Inflammatory macrophage treated with lipopolysaccharide for 4 hours (primary cell): ENCODE measurements at places on chromosomes 5 and 9.

DNA sequence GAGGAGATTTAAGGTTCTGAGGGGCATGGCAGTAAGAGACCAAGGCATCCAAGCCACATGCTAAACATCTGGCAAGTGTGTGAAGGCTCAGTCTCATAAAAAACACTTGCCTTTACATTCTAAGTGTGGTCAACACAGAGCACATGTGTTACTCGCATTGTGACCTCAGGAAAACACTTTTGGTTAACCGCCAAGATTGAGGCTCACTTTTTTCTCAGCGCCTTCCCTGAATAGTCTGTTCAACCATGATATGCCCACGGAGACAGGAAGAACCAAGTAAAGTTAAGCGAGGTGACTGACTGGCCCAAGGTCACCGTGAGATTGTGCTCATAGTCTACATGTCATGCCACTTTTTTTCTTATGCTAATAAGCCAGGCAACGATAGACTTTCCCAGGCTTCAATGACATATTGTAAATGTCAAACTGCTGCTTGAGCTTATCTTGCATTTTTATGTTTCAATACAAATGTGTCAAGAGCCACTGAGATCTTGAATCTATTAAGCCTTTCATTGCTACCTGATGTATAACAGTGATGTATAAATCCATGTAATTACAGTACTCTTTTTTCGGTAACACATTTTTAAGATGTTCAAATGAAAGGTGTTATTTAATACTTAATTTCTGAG lies 21.1 kb upstream of the IL9 start:
- no peak for DNase-seq

DNA sequence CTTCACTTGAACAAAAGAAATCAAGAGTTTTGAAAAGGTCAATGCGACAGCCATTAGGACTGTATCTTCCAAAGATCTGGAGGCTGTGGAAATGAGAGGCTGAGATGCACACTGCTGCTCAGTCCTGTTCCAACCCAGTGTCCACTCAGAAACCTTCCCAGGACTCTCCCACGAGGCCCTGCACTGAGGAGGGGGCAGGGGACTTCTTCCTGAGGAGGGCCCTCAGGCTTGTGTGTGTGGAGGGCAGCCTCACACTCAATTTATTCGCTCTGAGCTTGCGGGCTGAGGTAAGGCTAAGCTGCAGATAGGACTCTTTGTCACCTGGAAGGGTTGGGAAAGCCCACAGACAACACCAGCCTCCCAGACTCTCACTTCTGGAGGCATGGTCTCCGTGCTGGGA lies 69.6 kb upstream of the ROR2 start:
- no peak for DNase-seq

- DNase-seq = peak; percentile 53
These were observed 1.0 kb downstream of the NIPSNAP3A start for GRCh38 chr9:104748359-104749031.

GRCh38 chr5:5145651-5146529 lies 5.8 kb downstream of the ADAMTS16 start:
- DNase-seq = no peak

- DNase-seq = no peak
These were observed 490.0 kb upstream of the COX7C start for GRCh38 chr5:86127696-86128095.

DNA sequence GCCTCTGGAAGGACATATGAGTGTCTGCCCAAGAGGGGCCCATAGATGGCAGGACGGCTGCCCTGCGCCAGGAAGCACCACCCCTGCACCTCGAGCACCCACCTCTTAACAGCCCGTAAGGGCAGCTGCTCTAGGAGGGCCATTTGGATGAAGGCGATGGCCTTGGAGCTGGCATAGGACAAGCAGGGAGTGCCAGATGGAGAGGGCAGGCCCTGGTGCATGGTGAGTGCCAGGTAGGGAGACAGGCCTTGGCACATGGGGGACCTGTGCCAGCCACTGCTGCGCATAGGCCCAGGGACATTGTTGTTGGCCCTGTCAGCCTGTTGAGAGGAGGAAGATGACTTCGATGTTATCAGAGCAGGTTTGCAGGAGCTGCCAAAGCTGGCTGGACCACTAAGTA lies 134.2 kb downstream of the SLC25A46 start:
- DNase-seq = no peak

- DNase-seq = peak; percentile 3
These were observed 329 bp downstream of the CDC23 start for GRCh38 chr5:138212828-138213160.

- no peak for DNase-seq
These were observed 12.0 kb upstream of the OLFM1 start for GRCh38 chr9:135075234-135076142.

DNA sequence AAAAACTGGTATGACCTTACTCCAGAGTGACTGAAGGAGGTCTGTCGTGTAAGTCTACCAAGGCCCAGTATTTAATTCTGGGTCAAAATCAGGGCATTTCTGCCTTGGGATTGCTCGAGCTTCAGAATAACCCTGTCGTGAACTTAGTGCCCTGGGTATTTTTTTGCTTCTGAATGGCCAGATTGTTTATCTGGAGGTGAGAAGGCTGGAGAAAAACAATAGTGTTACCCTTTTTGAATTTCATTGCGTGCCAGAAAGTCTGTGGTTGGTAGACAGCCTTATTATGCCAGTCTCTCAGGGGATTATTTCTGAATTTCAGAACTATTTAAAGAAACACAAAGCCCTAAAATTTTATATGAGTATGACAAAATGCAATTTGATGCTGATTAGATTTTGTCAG lies 323.4 kb downstream of the CSNK1G3 start:
- DNase-seq = no peak

DNA sequence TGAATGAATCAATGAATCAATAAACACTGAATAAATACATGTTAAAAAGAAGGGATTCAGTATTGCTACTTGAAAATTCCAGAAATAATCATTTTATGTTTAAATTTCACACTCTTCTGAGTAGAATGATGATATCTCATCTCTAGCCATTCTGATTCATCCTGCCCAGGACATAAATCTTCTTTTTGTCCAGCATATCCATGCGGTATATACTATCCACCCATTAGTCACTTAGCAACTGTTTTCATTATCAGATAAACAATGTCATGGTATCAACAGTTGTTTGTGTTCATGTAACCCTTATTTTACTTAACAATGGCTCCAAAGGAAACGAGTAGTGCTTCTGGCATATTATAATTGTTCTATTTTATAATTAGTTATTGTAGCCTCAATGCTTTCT lies 432.4 kb upstream of the SMC2 start:
- no peak for DNase-seq

DNA sequence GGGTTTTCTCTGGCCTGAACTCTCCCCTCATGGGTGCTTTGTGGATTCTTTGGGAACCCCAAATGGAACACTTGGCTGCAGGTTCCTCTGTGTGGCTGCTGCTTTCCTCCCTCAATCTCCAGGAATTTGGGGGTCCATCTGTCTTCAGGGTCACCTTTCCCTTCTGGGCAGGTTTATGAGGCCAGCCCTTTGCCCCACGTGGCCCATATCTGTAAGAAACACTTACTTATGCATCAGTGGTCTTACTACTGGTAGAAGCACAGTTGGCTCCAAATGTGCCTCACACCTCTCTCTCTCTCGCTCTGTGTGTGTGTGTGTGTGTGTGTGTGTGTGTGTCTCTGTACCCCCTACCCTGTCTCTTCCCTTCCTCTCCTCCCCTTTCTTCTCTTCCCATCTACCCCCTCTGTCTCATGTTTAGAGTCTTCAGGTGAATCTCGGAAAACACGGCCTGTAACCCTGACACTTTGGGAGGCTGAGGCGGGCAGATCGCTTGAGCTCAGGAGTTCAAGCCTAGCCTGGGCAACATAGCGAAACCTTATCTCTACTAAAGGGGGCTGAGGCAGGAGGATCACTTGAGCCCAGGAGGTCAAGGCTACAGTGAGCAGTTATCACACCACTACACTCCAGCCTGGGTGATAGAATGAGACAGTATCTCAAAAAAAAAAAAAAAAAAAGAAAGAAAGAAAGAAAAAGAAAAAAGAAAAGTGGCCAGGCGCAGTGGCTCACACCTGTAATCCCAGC lies 26.8 kb downstream of the C5orf15 start:
- DNase-seq = no peak

DNA sequence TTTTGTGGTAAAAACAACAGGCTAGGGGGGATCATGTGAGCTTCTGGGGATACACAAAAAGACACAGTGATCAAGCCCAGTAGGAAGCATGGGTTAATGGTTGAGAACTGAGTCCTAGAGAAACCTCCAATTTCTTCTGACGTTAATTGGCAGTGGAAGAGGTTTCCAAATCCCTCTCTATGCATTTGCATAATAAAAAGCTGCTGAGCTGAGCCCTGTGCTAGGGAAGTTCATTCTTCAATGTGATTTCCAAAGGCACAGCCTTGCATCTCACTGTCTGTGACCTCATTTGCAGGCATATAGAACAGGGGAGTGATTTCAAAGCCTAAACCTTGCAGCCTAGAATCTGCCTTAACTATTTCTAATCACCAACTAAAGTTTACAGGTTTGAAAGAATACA lies 812 bp downstream of the DNAH5 start:
- DNase-seq = no peak

GRCh38 chr5:172688349-172689217 lies 47.5 kb downstream of the NEURL1B start:
- no peak for DNase-seq

GRCh38 chr9:35705836-35706430 lies 16.2 kb upstream of the TPM2 start:
- DNase-seq = no peak

DNA sequence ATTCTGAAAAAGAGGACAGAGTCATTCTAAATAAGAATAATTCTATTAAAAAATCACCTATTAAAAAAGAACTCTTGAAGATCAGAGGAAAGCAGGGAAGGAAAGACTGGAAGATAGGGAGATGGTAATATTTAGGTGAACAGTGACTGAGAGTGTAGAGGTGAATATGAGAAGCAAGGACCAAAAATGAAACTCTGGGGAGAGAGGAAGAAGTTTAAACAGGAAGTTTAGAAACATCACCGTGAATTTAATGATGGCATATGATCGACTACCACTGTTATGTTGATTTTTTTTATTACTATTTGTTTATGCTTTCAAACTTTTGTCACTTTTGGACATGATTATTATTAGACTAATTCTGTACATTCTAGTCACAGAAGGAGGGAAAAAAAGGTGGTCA lies 1.7 kb upstream of the SPINK6 start:
- peak; percentile 59 for DNase-seq

GRCh38 chr5:66742083-66742895 lies 146.1 kb downstream of the MAST4 start:
- DNase-seq = no peak

GRCh38 chr5:93589152-93589828 lies 6.3 kb downstream of the NR2F1 start:
- DNase-seq = no peak

DNA sequence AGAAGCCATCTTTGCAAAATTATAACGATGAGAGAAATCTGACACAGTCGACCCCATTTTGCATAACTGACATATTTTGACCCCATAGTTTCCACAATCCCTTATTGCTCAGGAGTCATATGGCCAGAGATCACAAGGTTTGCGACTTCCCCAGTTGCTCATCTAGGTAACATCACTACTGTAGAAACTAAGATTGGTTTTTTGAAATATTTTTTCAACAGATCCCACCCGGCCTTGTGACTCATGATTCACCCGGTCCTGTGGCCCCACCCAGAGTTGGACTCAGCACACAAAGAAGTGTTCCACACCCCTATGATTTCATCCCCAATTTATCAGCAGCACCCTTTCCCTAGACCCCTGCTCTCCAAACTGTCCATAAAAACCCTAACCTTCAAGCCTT lies 50.2 kb downstream of the TIMD4 start:
- DNase-seq = peak; percentile 11

DNA sequence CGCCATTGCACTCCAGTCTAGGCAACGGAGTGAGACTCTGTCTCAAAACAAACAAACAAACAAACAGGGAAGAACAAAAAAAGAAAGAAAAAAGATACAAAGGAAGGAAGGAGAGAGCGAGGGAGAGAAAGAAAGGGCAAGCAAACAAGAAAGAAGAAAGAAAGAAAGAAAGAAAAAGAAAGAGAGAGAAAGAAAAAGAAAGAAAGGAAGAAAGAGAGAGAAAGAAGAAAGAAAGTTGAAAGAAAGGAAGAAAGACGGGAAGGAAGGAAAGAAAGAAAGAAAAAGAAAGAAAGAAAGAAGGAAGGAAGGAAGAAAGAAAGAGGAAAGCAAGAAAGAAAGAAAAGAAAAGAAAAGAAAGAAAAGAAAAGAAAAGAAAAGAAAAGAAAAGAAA lies 13.1 kb upstream of the ALDOB start:
- no peak for DNase-seq

DNA sequence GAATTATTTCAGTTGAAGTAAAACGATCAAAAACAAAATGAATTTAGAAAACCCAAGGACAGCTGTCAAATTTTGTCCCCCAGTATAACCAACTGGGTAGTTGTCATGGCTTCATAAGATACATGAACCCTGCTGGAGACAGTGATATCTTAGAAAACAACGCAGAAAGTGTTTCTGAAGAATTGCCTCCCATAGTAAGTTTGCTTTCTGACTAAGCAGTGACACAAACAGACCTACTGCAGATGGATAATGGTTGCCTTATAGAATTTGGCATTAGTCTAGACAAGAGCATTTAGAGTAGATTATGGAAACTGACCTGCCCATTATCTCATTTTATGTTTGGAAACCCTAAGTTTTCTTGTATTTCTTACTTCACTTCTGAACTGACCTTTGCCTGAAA lies 187.7 kb upstream of the KCNN2 start:
- DNase-seq = no peak

DNA sequence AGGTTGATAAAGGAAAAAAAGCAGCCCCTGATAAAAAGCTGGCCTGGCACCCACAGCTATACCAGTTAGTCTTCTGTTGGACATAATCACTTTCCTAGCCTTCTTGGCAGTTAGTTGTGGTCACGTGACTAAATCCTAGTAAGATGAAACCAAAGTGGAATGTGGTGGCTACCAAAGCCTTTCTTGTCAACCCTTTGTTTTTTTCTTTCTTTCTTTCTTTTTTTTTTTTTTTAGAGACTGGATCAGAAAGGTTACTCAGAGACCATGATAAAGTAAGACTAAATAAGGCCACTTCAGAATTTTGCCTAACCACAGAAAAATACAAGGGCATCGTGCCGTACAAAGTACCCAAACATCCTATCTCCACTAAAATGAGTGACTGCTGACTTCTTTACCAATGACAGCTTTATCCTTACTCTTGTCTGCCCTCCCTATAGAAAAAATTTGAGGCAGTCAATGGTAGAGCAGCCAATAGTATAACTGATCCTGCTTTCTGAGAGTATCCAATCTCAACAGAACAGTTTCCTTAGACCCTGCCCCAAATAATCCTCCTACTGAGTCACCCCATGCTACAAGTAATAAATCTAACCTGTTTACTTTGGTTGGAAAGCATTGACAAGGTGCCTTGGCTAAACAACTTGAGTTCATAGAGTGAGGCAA lies 14.2 kb upstream of the KIF27 start:
- DNase-seq = no peak
